ENCODE measurements at places on chromosomes 7 and 10. TPM values are rescaled to one million over a fixed set of nuclear protein-coding genes. Genes with fewer than 3 reads are reported as not detected.

Gene ZCWPW1
- 4.5 TPM for total RNA-seq

Gene TAF5
- total RNA-seq: 2.8 TPM

Gene GPRIN2
- total RNA-seq: not detected

Gene PITX3
- not detected for total RNA-seq

Gene C10orf62
- not detected for total RNA-seq

Gene RARRES2
- total RNA-seq: not detected

Gene IL2RA
- total RNA-seq: not detected

Gene ATOH7
- 0.11 TPM for total RNA-seq

Gene TMEM270
- total RNA-seq: not detected

Gene SLC18A3
- not detected for total RNA-seq

Gene MYL10
- 1.1 TPM for total RNA-seq

Gene SFMBT2
- 2.0 TPM for total RNA-seq

Gene PLCE1
- 0.50 TPM for total RNA-seq

Gene MNX1
- total RNA-seq: 0.56 TPM

Gene SPAG6
- not detected for total RNA-seq

Gene COG5
- 28.8 TPM for total RNA-seq

Gene AEBP1
- total RNA-seq: not detected

Gene AMPH
- not detected for total RNA-seq

Gene BAG3
- total RNA-seq: 6.2 TPM

Gene CALN1
- not detected for total RNA-seq

Gene CNNM1
- 0.03 TPM for total RNA-seq

Gene RBP3
- not detected for total RNA-seq

Gene CLDN3
- total RNA-seq: not detected

Gene GDF2
- total RNA-seq: not detected

Gene OR9A2
- not detected for total RNA-seq

Gene IFIT1B
- not detected for total RNA-seq

Gene DBF4
- total RNA-seq: 67.9 TPM

Gene ACHE
- total RNA-seq: 1.8 TPM

Gene SLC26A3
- not detected for total RNA-seq

Gene NRAP
- 0.13 TPM for total RNA-seq

Gene LAMB1
- 93.0 TPM for total RNA-seq

Gene TYW1B
- total RNA-seq: 0.61 TPM

Gene NME8
- total RNA-seq: not detected

Gene POU6F2
- 0.08 TPM for total RNA-seq

Gene GBX1
- not detected for total RNA-seq

Gene OR6V1
- total RNA-seq: not detected

Gene ZNF37A
- 6.0 TPM for total RNA-seq

Gene PNLIPRP2
- total RNA-seq: 0.34 TPM

Gene AQP1
- 0.03 TPM for total RNA-seq

Gene GPC2
- 3.2 TPM for total RNA-seq

Gene CNTNAP2
- not detected for total RNA-seq

Gene CNPY1
- total RNA-seq: not detected

Gene MORN4
- 3.5 TPM for total RNA-seq

Gene ADRA2A
- total RNA-seq: 0.24 TPM

Gene EEF1AKMT2
- 15.5 TPM for total RNA-seq

Gene FKBP6
- not detected for total RNA-seq

Gene ASB10
- not detected for total RNA-seq

Gene NUTM2B
- 0.67 TPM for total RNA-seq

Gene CALY
- total RNA-seq: not detected

Gene CPA4
- total RNA-seq: 0.11 TPM

Data from SK-MEL-5 (cell line).